Activated naive CD4-positive, alpha-beta T cell treated with anti-CD3 and anti-CD28 coated beads, Interleukin-2, amount 10 ng/mL, durations not matched to agents 5 hours and 36 hours (primary cell): ENCODE measurements at places on chromosomes 3 and 15. TPM values are rescaled to one million over a fixed set of nuclear protein-coding genes. Genes with fewer than 3 reads are reported as not detected.

The TRAIP gene
- 17.4 TPM for total RNA-seq

The LMAN1L gene
- total RNA-seq = 0.38 TPM

The ZNF502 gene
- 1.3 TPM for total RNA-seq

The DUSP7 gene
- 43.2 TPM for total RNA-seq

The SNX33 gene
- 1.1 TPM for total RNA-seq

The FANCD2 gene
- total RNA-seq = 44.2 TPM

The TGM5 gene
- total RNA-seq = not detected

The CHRNB4 gene
- total RNA-seq = not detected

The OXTR gene
- 0.46 TPM for total RNA-seq

The HES1 gene
- 5.7 TPM for total RNA-seq

The CFAP100 gene
- total RNA-seq = not detected

The QRICH1 gene
- 131 TPM for total RNA-seq

The GREM1 gene
- total RNA-seq = not detected

The IL16 gene
- 318 TPM for total RNA-seq

The GABRA5 gene
- total RNA-seq = not detected

The SOX14 gene
- not detected for total RNA-seq

The ZNF860 gene
- total RNA-seq = not detected

The SNURF gene
- 10.2 TPM for total RNA-seq

The MSL2 gene
- total RNA-seq = 63.0 TPM

The GUCA1C gene
- not detected for total RNA-seq
